ENCODE measurements at places on chromosomes 4 and X.
A peak's percentile ranks its signal among the peaks of the same experiment; 100 is the strongest.

GRCh38 chr4:101014417-101014816 lies 332.9 kb downstream of the PPP3CA start:
- DNase-seq: peak; percentile 47

DNA sequence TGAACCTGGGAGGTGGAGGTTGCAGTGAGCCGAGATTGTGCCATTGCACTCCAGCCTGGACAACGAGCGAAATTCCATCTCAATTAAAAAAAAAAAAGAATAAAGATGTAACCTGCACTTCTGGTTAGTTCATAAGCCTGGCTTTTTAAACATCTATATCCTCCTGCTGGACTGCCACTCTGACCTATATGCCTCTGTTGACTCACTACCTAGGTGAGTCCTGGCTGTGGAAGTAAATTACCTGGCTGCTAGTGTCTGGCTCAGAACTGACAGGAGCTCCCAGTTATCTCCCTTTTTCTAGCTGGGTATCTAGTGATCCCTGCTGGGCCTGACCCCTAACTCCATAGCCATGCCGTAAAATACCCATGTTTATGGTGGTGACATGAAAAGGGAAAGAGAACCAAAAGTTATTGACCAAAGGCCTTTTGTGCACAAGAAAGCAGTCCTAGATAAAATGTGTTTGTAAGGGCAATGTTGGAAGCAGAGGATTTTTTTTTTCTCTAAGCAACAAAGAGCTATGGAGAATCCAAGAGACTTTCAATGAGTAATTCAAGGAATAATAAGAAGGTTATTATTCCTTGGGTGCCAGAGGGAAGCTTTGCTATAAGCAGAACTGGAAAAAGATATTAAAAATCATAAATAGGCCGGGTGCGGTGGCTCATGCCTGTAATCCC lies 10.4 kb upstream of the G3BP2 start:
- DNase-seq: no peak

- DNase-seq: no peak
Observed at GRCh38 chr4:168528131-168528949, 31.5 kb downstream of the PALLD start.

GRCh38 chrX:55008571-55009358 lies 8.6 kb downstream of the APEX2 start:
- no peak for DNase-seq

DNA sequence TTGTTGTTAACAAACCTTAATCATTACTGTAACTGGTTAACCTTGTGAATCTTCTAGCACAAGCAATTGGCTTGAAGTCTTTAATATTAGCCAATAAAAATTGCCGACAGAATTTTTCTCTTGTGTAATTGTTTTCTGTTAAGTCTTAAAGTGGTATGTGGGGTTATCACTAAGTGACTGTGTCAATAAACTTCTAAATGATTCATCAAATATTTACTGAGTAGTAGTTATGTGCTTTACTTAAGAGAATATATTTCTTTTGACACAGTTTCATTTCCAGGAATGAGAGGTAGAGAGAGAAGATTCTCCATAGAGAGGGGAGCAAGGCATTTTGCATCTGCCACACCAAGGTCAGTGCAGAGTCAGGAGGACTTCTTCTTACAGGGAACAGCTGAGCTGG lies 2361.6 kb upstream of the AGA start:
- no peak for DNase-seq

GRCh38 chrX:11533199-11533651 lies 132.5 kb downstream of the ARHGAP6 start:
- DNase-seq: peak; percentile 69

- no peak for DNase-seq
Observed at GRCh38 chr4:43251841-43252240, 359.3 kb downstream of the GRXCR1 start.

- DNase-seq: no peak
Observed at GRCh38 chr4:16706251-16706650, 192.2 kb downstream of the LDB2 start.

DNA sequence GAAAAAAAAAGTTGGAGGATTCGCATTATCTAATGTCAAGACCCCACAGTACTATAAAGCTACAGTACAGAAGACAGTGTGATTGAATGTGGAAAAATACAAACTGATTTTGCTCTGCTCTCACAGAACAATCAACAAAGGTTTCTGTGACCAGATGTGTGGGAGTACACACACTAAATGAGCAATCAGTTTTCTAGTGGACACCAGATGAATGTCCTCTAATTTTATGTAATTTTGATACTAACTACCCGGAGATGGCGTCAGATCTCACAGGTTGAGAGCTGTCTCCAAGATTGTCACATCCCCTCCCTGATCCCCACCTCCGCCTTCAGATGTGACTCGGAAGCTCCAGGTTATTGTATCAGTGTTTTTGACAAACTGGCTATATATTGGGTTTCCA lies 81.9 kb upstream of the HUWE1 start:
- no peak for DNase-seq

- no peak for DNase-seq
Observed at GRCh38 chrX:53155512-53156206, 61.7 kb downstream of the KANTR start.

- DNase-seq: no peak
Observed at GRCh38 chr4:24489870-24490269, 94.5 kb downstream of the DHX15 start.

DNA sequence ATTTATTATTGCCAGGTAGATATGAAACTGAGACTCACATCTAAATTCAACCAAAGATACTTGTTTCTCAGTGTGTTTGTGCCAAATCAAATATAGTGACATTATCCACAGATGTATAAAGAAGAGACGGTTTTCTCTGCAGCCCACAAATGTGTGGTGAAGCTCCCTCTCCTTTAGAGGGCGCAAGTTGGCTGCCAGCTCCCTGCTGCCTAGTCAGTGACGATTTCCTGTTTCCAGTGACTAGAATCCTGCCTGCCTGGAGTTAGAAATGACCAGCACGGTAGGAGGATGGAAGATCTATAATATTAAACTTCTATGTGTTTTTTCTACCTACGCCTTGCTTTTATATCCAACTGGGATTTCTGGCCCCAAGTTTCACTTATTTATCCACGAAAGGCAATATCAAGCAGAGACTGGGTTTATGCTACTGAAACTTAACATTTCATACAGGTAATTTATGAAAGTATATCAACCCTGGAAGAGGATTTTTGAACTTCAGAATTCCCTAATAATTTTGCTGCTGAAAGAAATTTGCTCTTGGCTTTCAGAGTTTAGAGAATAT lies 1793.7 kb upstream of the TENM3 start:
- no peak for DNase-seq

DNA sequence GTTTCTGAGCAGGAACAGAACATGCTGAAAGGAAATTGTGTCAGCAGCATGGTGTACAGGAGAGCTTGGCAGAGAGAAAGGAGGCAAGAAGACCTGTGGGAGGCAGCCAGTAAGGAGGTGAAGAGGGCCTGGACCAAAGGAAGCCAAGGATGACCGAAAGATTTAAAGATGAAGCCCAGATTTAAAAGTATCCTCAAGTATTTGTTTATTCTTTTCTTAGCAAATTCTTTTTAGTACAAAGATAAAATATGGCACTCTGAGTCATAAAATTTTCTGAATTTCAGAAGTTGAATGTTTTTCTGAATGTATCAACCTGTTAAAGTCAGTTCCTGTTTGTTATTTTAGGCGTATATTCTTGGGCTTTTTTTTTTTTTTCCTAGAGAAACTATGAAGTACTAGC lies 3.5 kb downstream of the PKD2 start:
- no peak for DNase-seq

GRCh38 chrX:12142661-12143060 lies 4.4 kb downstream of the FRMPD4 start:
- DNase-seq: no peak

DNA sequence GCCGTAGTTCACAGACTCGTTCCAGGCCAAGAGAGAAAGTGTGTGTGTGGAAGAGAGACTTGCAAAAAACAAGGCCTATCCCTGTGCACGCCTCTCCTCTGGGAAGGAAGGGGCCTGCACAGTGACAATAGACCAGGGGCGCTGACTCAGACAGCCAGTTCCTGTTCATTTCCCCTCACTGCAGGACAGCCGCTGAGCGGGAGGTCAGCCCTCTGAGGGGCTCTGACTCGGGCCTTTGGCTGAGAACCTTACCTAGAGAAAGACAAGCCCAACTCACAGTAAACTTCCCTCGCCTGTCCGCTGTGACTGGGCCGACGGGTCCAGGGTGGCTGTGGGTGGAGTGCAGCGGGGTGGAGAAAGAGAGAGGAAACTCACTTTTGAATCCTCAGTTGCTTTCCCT lies 52.1 kb downstream of the RTL5 start:
- DNase-seq: no peak

- DNase-seq: no peak
Observed at GRCh38 chrX:37638047-37638446, 47.5 kb upstream of the XK start.

- DNase-seq: no peak
Observed at GRCh38 chr4:114021451-114021850, 42.0 kb upstream of the ARSJ start.

GRCh38 chr4:35757836-35758235 lies 486.5 kb downstream of the ARAP2 start:
- no peak for DNase-seq

DNA sequence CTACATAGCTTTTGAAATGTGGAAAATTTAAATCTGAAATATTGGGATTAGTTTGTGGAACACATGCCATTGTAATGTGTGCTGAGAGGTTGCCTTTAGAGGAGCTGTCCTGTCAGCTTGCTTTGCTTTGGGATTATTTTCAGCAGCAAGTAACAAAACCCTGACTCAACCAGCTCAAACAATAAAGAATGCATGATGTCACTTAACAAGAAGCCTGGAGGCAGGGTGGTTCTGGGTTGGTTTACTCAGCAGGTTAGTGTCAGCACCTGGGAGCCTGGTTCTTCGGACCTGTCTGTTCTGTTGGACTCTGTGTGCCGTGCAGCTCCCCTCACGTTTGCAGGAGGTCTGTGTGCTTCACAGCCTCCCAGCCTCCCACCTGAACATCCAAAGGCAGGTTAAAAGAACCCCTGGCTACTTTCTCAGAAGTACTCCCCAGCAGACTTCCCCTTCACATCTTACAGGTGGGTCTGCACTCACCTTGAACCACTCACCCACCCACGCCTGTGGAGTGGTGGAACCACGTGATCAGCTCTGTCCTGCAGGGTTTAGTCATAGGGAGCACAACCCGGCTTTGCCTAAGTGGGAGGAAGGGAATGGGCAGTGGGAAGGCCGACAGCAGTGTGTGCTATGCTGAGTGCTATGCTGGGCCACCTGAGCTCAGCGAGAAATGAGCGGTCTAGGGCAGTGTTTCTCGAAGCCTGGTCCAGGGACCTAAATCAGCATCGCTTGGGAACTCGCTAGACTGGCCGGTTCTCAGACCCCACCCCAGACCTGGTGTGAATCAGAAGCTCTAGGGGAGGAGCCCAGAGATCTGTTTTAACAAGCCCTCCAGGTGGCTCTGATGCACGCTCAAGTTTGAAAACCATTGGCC lies 20.4 kb downstream of the TMEM131L start:
- DNase-seq: peak; percentile 61

DNA sequence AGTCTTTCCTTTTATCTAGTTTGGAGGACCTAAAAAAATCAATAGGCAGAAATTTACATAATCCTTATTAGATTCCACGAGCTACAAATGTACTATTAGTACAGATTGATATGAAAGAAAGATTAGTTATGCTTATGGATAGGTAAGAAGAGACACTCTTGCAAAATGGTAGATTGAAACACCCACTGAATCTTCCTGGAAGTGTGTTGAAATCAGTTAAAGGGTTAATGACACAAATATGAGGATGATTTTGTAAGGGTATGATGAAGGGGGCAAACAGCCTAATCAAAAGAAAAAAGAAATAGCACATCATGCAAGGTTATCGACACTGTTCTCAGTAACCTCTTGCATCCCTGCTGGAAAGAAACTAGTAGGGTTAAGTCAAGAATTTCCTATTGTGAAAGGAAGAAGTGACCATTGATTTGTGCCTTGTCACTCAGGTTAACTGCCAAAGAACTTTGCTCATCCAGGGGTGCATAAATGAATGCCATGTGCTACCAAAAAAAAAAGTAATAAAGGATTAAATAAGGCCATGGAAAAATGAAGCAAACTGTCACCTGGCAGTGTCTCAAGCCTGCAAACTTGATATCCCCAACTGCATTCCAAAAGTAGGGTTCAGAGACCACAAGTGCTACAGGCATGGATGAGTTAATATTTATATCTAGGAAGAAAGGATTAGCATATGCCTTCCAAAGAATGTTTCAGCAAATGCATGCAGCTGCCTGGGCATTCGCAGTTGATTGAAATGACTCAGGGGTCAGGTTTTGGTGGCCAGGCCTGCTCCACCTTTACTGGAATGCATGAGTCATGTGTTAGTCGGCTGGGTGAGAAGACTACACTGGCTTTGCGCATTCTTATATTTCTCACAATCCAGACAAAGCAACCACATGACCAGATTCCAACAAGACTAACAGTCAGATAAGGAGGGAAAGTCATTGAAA lies 78.3 kb upstream of the ATXN3L start:
- no peak for DNase-seq

GRCh38 chrX:31931225-31931624 lies 859.4 kb upstream of the FTHL17 start:
- DNase-seq: no peak

- DNase-seq: no peak
Observed at GRCh38 chr4:9599266-9599665, 155.1 kb downstream of the DEFB131A start.

- peak; percentile 38 for DNase-seq
Observed at GRCh38 chrX:9342561-9343051, 122.3 kb upstream of the TBL1X start.

DNA sequence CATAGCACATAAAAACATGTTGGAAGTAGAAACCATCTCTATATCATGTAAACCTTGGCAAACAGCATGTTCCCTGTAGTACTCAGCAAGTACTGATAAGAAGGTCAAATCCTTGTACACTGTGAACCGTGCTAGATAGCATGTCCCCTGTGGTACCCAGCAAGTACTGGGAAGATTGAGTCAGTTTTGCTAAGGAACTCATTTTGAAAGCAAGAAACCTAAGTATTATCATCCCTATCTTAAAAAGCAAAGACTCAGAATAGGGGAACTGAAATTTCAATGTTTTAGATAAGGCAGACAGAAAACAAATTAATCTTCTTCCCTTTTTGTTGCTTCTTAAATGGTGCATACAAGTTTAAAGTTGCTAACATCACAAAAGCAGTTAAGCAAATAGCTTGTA lies 180.2 kb downstream of the RBM46 start:
- peak; percentile 33 for DNase-seq

- no peak for DNase-seq
Observed at GRCh38 chr4:144718958-144719512, 73.1 kb downstream of the HHIP start.

DNA sequence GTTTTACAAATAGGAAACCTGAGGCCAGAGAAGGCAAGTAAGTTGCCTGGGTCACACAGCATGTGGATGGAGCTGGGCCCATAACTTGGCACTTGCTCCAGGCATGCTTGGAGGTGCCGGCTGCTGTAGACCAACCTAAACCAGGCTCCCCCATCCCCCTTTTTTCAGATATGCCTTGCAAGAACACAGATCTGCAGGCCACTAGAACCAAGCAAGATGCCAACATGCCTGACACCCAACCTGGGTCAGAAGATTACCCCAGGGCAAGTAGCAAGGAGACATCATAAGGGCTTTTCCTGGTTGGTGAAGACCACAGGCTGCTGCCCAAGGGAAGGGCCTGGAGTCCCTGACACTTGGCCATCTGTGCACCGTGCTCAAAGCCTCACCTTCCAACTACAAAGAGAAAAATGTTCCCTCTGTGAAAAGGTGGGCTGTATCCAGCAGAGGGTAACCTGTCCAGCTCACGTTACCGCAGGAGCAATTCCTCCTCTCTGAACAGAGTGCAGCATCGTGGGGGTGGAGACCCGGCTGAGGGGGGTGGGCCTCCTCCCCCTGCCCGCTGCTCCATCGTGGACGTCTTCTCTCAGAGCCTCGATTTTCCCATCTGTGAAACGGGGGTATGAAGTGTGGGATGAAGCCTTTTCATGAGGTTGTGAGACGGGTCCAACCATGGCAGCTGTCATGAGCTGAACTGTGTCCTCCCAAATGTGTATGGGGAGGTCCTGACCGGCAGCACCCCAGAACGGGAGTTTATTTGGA lies 23.0 kb downstream of the HMX1 start:
- DNase-seq: no peak
